ENCODE measurements at places on chromosomes 4 and X.

- no peak for DNase-seq
Observed at GRCh38 chr4:6996481-6996880, 46.7 kb upstream of the TADA2B start.

DNA sequence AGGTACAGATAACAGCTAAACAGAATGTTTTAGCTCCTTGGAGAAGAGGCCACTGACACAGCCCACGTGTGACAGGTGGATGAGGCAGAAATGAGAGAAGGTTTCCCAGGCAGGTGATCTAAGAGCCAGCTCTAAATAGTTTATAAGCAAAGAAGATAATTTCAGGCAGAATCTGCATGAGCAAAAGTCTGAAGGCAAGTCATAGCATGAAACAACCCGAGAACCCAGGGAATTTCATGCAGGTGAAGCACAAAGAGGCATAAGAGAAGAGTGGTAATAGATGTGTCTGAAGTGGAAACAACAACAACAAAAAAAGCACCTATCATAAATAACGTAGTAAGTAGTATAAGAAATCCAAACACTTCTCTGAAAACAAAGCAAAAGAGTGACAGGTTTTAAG lies 275.8 kb upstream of the CPEB2 start:
- no peak for DNase-seq

- no peak for DNase-seq
Observed at GRCh38 chr4:56241500-56241899, 145.8 kb downstream of the AASDH start.

- no peak for DNase-seq
Observed at GRCh38 chr4:28228561-28229491, 1368.2 kb downstream of the STIM2 start.

- no peak for DNase-seq
Observed at GRCh38 chr4:5162909-5163508, 111.7 kb downstream of the STK32B start.

GRCh38 chr4:88382621-88383020 lies 4.0 kb downstream of the HERC6 start:
- peak; percentile 65 for DNase-seq

- no peak for DNase-seq
Observed at GRCh38 chr4:13910556-13910955, 283.0 kb upstream of the BOD1L1 start.

DNA sequence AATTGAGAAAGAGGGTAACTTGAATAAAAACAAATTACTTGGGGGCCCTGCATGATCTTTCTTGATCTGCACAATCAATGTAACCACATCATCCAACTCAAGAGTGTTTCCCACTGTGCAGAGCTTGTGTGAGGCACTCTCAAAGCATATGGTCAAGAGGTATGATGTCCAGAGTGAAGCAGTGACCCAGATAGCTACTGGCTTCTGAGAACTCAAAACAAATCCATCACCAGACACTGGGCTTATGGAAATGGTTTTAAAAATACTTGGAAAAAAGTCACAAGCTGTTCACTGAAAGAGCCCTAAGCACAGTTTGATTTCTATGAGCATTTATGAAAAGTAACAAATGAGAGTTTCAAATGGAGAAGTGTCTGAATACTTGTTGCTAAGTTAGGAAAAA lies 361.0 kb downstream of the GRXCR1 start:
- no peak for DNase-seq

DNA sequence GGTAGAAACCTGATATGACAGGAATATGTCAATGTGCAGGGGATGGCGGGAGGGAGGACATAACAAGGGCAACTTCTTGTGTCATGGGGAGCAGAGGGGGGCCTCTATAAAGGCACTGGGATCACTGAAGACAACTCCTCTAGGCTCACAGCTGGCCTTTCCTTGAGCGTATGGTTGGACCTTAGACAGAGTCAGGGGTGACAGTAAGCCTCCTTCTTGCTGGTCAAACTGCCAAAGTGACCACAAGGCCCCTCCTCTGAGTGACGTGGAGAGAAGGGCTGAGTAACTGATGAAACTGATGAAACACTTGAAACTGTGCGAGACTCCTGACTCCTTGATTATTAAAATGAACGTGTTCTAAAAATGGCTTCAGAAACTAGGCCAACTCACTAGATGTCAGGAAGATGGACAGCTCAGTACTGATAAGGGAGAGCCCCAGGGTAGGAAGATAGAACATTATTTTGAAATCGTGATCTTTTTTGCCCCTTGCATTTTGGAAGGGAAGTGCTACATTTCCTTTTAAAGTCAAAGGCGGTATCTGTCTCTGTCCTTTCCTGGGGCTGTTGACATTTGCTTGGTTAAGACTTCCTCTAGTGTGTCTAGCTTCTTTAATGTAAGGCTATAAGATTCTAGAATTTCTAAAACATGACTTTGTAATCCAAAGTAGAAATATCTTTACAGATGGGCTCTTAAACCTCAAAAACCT lies 1.6 kb downstream of the RAB33A start:
- no peak for DNase-seq

DNA sequence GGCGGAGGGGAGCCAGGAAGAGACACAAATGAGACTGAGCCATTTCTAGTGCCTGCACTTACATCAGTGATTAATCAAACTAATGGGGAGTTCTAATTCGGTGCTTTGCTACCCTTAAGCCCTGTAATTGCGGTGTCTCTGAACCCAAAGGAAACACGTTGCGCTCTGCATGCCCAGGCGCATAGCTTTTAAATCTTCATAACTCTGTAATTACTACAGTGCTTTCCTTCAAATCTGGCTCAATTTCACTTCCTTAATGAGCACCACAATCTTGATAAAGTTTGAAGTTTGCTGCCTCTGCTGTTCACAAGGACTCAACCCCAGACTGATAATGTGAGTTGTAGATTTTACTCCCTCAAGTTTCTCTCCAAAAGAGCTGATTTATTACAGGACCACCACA lies 5.7 kb upstream of the NHS start:
- no peak for DNase-seq

- DNase-seq, result no peak
Observed at GRCh38 chr4:187602339-187603092, 393.1 kb upstream of the ZFP42 start.

DNA sequence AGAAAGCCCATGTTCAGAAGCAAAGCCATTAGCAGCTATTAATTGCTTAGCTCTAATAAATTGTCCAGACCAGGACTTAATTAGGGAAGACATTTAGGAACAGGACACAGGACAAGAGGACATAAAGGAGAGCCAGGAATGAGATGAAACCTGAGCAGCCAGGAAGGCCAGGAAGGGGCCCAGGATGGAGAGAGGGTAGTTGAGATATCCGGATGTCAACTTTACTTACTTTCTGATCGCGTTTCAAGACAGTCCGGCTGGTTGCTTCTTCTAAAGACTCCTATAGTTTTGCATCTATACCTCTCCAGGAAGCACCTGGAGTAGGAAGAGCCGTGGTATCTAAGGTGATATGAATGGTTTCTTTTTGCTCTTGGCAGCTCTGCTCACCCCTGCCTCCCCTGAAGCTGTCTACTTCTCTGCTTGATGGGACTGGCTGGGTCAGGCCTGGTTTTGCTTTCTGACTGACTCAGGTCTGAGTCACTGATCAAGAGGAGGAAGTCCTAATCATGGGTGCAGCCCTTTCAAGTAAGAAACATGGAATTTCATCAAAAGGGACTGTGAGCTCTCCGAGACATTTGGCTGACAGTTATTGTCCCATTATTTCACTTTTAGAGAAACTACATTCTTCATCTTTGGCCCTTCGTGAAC lies 733.3 kb downstream of the RPA4 start:
- no peak for DNase-seq

DNA sequence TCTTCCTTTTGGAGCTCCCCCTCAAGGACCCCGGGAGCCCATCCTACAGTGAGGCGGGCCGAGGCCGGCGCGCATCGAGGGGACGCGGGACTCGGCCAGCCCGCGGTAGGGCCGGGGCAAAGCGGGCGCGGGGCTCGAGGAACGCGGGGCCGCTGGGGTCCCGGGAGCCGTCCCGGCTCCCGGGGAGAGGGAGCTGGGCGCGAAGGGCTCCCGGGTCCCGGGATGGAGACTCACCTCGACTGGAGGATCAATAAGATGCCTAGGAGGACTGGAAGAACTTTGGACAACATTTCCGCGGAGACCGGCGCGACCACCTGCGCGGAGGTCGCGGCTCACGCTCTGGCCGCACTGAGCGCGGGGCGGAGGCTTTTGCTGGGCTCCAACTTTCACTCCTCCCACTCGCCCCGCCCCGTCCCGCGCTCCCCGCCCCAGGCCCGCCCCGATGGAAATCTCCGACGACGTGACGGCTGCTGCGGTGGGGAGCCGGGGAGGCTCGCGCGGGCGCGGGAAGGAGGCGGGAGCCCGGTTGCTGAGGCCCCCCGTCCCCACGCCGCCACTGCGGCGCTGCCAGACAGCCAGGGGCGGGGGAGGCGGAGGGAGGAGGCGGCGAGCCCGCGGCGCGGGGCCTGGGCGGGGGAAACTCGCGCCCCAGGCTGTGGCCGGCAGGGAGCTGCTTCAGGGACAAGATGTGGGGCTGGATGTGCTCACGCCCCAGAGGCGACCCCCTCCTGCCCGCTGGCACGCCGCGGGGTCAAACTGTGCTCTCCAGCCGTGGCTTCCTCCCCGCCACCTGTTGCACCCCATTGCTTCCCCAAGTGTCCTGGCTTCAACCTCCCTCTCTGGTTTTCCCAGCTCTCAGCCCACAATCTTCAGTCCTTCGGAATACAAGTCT lies at the start of gene GABRE:
GABRE (minus strand) TSS at position 341 of the 892 bp plus-strand sequence; CDS start at position 290, 51 bp downstream.
- DNase-seq, result no peak

GRCh38 chr4:16819652-16820051 lies 78.8 kb downstream of the LDB2 start:
- DNase-seq, result no peak

- no peak for DNase-seq
Observed at GRCh38 chr4:75107755-75108612, 175.1 kb downstream of the PARM1 start.

DNA sequence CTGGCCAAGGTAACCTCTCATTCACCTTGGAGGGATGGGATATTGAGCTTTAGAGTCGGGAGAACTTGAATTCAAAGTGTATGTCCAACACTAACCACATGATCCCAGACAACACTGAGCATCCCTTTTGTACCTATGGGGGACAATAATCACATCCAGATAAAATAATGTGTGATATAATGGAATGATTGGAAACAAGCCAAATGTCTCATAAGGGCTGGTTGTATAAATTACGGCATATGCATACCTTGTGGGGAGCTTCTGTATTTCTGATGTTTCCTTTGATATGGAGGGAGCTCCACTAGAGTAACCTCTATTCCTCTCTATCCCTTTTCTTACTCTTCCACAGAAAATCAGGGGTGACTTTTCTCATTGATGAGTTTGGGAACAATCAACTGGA lies 40.7 kb upstream of the LDB2 start:
- no peak for DNase-seq

GRCh38 chrX:132692066-132692465 lies 203.2 kb upstream of the MBNL3 start:
- DNase-seq, result no peak

- no peak for DNase-seq
Observed at GRCh38 chr4:98565681-98566301, 92.6 kb downstream of the TSPAN5 start.

DNA sequence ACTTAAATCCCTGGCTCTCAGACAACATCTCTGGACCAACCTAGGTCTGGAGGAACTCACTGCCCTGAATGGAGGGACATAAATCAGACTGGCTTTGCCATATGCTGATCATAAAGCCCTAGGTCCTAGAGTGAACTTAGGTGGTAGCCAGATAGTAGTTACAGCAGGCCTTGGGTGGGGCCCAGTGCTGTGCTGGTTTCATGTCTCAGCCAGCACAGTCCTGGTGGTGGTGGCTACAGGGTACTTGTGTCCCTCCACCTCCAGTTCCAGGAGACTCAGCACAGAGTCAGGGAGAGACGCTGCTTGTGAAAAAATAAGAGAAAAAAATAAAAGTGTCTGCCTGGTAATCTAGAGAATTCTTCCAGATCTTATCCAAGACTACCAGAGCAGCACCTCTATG lies 40.3 kb downstream of the GSX2 start:
- DNase-seq, result no peak

DNA sequence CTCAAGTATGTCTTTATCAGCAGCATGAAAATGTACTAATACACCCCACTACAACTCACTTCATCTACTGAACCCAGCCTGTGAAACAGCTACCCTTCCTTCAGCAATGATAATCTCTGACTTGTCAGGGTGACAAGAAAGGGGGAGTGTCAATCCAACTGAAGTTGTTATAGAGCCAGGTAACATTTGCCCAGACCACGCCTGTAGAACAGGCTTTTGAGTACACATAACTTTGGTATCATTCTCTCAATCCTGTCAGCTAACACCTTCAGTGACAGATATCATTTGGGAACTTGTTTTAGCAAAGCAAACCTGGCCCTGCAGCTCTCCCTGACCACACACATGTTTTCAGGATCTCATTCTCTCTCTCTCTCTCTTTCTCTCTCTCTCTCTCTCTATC lies 592.2 kb downstream of the SMARCA1 start:
- no peak for DNase-seq

DNA sequence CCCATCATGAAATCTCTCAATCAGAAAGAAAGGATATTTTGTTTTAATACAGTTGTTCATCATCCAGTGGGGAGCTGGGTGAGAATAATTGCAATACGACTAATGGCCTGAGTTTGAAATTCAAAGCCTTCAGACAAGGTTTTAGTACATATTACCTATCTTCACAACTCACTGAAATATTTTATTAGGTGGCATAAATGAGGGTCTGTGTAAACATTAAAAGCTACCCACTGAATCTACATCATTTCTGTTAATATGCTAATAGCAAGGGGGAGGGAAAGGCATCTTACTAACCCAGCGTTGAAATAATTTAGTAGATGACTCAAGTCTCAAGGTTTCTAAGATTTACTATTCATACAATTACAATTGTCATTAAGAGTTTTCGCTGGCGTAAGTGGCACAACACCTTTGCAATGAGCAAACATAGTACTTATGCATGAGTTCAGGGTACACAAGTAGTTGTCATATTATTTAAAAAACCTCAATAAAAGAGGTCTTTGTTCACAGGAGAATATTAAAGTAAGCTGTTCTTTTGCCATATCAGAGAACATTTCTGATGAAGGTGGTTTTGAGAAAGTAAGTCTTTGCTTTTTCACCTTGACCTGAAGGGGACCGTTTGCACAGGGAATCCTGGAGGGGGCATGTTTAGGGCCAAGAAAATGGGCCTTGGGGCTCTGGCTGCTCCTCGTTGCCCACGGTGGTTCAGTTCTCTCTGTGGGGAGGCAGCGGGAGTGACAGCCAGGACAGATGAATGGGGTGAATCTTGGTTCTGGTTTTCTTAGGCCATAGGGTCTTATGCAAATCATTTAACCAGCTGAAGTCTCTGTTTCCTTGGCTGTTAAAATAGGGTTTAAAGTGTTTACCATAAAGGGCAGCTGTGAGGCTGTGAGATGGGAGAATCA lies 4.5 kb upstream of the RHOH start:
- no peak for DNase-seq

GRCh38 chr4:94032754-94033153 lies 174.9 kb upstream of the SMARCAD1 start:
- DNase-seq, result no peak

- DNase-seq, result no peak
Observed at GRCh38 chr4:88859191-88859812, 161.7 kb upstream of the NAP1L5 start.

- DNase-seq, result no peak
Observed at GRCh38 chr4:53477038-53477565, 99.7 kb downstream of the FIP1L1 start.

- DNase-seq, result no peak
Observed at GRCh38 chr4:113327494-113327893, 278.0 kb downstream of the ANK2 start.

- no peak for DNase-seq
Observed at GRCh38 chrX:12843061-12843667, 23.7 kb upstream of the TLR7 start.

GRCh38 chr4:105710678-105711077 lies 2.1 kb downstream of the GSTCD start:
- no peak for DNase-seq

GRCh38 chrX:139831675-139832456 lies 101.0 kb downstream of the ATP11C start:
- no peak for DNase-seq
